ENCODE measurements at places on chromosomes 7 and 10. TPM values are rescaled to one million over a fixed set of nuclear protein-coding genes. Genes with fewer than 3 reads are reported as not detected.

Gene RBP4
- 7.1 TPM for total RNA-seq

Gene OR2A42
- not detected for total RNA-seq

Gene HECTD2
- total RNA-seq: 22.3 TPM

DNA sequence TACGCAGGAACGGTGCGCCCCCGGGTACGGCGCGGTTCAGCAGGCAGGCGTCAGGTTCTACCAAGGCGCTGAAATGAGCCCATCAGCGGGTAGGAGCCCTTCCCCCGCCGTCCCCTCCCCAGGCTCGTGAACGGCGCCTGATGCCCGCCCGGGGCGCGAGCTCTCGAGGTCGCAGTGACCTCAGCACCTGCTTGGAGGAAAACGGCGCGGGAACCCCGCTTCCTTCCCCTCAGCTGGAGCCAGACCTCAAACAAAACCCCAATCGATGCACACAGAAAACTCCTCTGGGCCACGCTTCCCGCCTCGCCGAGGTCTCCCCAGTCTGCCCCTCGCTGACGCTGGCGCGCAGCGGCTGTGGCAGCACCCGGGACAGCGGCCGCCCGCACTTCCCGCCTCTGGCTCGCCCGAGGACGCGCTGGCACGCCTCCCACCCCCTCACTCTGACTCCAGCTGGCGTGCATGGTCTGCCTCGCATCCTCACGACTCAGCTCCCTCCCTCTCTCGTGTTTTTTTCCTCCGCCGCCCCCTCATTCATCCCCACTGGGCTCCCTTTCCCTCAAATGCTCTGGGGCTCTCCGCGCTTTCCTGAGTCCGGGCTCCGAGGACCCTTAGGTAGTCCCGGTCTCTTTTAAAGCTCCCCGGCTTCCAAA lies 514 bp upstream of the GAD2 start:
- H3K27ac ChIP-seq: no peak overlapping the region
- peak overlapping the region; percentile 29 for H3K4me3 ChIP-seq

GRCh38 chr10:132833421-132834111 lies 47.6 kb upstream of the NKX6-2 start:
- no peaks in the 10 kb centered on the region for H3K27me3 ChIP-seq
- H3K4me3 ChIP-seq: no peak overlapping the region
- no peaks in the 10 kb centered on the region for H3K36me3 ChIP-seq

DNA sequence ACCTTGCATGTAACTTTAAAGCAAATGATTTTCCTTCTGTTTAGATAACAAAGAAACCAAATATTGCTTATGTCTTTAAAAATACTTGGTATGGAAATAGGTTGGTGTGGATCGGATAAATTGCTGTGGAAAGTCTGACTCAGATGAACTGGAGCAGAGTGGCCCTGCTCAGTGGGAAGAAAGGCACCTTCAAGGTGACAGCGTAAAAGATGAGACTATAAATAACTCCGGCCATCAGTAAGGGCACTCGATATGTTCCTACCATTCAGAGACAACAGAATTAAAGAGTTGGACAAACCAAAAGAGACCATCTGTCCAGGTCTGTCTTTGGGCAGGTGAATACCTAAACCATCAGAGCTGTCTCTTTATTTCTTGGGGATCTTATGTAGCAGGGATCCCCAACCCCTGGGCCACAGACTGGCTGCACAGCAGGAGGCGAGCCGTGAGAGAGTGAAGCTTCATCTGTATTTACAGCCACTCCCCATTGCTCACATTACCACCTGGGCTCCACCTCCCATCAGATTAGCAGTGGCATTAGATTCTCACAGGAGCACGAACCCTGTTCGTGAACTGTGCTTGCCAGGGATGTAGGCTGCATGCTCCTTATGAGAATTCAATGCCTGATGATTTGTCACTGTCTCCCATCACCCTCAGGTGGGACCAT lies 357.1 kb downstream of the PRPF18 start:
- DNase-seq: no peak
- no peaks in the 10 kb centered on the region for H3K4me1 ChIP-seq
- no peaks in the 10 kb centered on the region for H3K27me3 ChIP-seq
- H3K4me3 ChIP-seq: no peak overlapping the region
- H3K36me3 ChIP-seq: no peaks in the 10 kb centered on the region

DNA sequence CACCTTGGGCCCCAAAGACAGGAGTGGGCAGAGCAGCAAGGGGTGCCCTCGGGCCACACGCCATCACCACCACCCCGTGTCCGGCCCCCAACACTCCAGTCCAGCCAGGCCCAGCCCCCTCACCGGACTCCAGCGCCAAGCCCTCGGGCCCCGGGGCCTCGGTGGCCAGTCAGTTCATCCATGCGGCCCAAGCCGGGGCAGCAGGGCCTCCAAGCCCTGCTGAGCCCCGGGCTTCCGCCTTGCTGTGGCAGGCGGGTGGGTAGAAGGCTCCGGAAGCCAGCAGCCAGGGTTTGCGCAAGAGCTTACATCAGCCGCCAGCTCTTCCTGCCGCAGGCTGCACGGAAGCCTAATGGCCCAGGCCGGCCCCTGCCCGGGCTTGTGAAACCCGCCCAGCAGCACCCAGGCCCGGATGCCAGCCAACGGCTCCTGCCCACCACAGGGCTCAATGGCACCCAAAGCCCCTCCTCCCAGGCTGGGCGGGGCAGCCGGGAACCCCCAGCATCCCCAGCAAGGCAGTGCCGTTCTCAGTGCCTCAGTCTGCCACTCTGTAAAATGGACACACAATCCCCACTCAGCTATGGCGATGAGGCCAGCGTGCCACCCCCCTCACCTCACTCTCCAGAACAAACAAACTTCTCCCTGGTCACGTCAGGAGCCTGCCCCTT lies 26.5 kb downstream of the TNRC18 start:
- no peak overlapping the region for H3K27ac ChIP-seq
- no peaks in the 10 kb centered on the region for H3K27me3 ChIP-seq
- DNase-seq: peak; percentile 62
- H3K4me3 ChIP-seq: no peak overlapping the region

- no peaks in the 10 kb centered on the region for H3K27me3 ChIP-seq
- H3K4me1 ChIP-seq: no peaks in the 10 kb centered on the region
- H3K27ac ChIP-seq: no peak overlapping the region
- no peak overlapping the region for H3K4me3 ChIP-seq
- no peaks in the 10 kb centered on the region for H3K36me3 ChIP-seq
Measured at GRCh38 chr7:95026421-95027072, 119.2 kb downstream of the PPP1R9A start.

DNA sequence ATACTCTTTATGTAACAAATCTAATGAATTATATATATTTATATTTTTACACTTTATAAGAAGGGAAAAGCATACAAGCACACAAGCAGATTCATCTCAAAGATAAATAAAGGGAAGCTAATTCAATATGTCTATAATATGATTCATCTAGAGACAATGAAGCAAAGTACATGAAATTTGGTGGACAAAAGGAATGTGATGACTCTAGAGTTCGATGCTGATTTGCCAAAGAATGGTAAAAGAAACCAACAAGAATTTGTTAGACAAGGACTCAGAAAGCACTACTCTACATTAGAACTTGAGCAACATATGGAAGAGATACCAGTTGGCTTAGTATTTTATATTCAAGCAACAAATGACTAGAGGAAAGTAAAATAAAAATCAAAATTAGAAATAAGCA lies 536.5 kb upstream of the TEX47 start:
- DNase-seq: no peak
- no peaks in the 10 kb centered on the region for H3K4me1 ChIP-seq
- H3K27ac ChIP-seq: no peak overlapping the region
- no peak overlapping the region for H3K4me3 ChIP-seq
- H3K36me3 ChIP-seq: no peaks in the 10 kb centered on the region

DNA sequence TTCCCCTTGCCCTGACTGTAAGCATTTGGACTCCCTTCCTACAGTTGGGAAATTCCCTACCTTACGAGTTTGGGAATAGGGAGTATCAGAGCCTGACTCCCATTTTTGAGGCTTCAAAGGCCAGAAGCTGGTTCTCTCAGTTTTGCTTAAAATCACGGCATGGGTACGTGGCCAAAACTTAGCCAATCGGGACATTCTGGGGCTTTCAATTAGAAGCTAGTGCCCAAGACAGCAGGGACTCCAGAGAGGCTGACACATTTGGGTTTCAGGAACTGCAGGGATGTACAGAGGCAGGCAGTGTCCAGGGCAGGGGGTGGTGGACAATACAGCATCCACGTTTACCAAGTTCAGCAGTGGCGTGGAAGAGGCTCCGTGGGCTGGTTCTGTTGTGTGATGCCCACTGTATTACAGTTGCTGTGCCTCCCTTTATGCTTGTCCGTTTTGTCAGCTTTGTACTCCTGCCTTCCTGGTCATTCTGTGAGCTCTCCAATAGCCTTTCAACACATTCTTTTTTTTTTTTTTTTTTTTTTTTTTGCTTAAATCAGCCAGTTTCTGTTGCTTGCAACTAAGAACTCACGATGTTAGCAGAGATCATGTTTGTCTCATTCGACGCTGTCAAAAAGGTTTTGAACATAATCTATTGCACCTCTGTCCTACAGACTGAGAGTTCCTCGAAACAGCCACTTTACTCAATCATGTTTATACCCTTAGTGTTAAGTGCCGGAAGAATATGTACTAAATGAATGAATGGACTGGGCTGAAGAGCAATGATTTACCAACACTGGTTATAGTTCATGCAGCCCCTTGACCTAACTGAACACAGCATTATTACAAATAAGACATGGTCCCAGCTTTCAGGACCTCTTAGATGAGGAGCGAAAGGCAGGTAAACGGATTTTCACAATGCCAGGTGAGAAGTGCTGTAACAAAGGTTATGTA lies 1.1 kb downstream of the GGCT start:
- H3K27ac ChIP-seq: no peak overlapping the region
- H3K27me3 ChIP-seq: no peaks in the 10 kb centered on the region
- no peak for DNase-seq
- peaks cover 7% of the 10 kb centered on the region for H3K4me1 ChIP-seq
- H3K4me3 ChIP-seq: peak overlapping the region; percentile 96
- H3K36me3 ChIP-seq: no peaks in the 10 kb centered on the region

GRCh38 chr7:80908360-80908797 lies 10.5 kb downstream of the SEMA3C start:
- no peaks in the 10 kb centered on the region for H3K27me3 ChIP-seq
- H3K4me1 ChIP-seq: no peaks in the 10 kb centered on the region
- no peak for DNase-seq

DNA sequence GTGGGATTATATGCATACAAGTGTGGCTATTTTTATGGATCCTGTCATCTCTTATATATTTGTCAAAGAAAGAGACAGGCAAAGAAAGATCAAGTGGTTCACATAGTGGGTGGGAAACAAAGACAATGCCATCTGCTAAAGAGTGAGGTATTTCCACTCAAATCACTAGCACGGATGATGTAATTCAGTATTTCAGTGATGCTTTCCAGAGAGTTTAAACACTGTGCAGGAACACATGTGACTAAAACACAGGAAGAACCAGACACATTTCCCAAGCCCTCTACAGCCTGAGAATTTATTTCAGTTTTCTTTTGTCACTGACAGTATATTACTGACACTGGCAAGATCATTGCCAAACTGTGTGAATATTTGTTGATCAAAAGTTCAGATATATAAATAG lies 885.7 kb upstream of the CELF2 start:
- no peaks in the 10 kb centered on the region for H3K27me3 ChIP-seq
- no peaks in the 10 kb centered on the region for H3K36me3 ChIP-seq
- no peak for DNase-seq

- no peaks in the 10 kb centered on the region for H3K27me3 ChIP-seq
- H3K4me1 ChIP-seq: no peaks in the 10 kb centered on the region
- DNase-seq: no peak
- H3K4me3 ChIP-seq: no peak overlapping the region
Measured at GRCh38 chr7:120180221-120180620, 92.8 kb upstream of the KCND2 start.

DNA sequence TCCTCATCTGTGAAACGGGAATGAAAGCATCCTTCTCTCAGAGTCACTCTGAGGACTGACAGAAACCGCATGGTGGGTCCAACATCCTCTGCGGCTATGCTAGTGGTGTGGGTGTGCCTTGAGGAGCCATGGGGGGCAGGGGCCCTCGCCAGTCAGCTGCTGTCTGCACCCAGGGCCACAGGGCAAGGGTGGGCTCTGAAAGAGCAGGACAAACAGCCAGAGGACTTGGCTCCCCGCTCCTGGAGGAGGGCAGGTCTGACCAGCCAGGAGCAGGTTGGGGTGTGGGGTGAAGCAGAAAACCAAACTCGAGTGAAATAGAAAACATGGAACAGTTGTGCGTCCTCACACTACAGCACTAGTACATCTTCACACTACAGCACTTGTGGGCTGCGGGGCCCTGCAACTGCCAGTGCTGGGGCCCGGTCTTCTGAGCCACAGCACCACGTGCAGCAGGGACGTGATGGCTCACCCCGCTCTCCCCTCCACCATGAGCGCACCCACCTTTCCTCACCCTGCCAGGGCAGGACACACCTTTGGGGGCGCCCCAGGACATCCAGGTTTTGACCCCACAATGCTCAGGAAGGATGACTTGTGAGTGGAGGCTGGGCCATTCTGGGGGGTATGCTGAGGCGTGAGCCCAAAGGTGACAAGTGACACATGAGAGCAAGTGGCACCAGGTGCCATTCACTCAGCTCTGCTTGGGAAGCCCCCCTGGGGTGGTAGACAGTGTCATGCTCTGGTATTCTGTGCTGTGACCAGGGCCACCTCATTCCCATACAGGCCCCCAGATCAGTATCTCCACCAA lies 96.1 kb upstream of the RET start:
- H3K27me3 ChIP-seq: no peaks in the 10 kb centered on the region
- no peak overlapping the region for H3K27ac ChIP-seq
- DNase-seq: no peak
- no peaks in the 10 kb centered on the region for H3K36me3 ChIP-seq
- H3K4me3 ChIP-seq: no peak overlapping the region

- H3K27ac ChIP-seq: no peak overlapping the region
- no peaks in the 10 kb centered on the region for H3K36me3 ChIP-seq
- H3K4me3 ChIP-seq: no peak overlapping the region
- no peaks in the 10 kb centered on the region for H3K27me3 ChIP-seq
Measured at GRCh38 chr7:22663357-22663718, 63.7 kb upstream of the IL6 start.

DNA sequence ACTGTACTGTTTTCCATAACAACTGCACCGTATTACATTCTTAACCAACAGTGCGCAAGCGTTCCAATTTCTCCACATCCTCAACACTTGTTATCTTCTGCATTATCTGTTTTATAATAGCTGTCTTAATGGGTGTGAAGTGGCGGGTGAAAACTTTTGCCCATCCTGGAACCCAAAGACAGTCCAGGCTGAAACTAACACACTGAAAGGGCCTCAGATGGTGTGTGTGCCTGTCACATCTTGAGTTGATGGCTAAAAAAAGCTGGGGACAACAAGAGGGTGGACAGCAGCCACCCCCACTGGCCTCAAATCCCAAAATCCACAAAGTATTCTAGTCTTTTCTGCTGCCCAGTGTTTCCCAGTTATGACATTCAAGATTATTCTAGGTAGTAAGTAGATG lies 19.4 kb downstream of the OPALIN start:
- no peak overlapping the region for H3K27ac ChIP-seq
- no peak overlapping the region for H3K4me3 ChIP-seq
- H3K27me3 ChIP-seq: no peaks in the 10 kb centered on the region
- DNase-seq: no peak
- no peaks in the 10 kb centered on the region for H3K4me1 ChIP-seq

GRCh38 chr7:1961701-1962276 lies 271.0 kb downstream of the MAD1L1 start:
- no peak for DNase-seq
- no peaks in the 10 kb centered on the region for H3K4me1 ChIP-seq
- no peaks in the 10 kb centered on the region for H3K36me3 ChIP-seq
